Activated CD8-positive, alpha-beta memory T cell treated with anti-CD3 and anti-CD28 coated beads for 1 hour (primary cell): ENCODE measurements at places on chromosomes 5 and 9.

GRCh38 chr9:25205285-25205684 lies 473.0 kb downstream of the TUSC1 start:
- DNase-seq = no peak

DNA sequence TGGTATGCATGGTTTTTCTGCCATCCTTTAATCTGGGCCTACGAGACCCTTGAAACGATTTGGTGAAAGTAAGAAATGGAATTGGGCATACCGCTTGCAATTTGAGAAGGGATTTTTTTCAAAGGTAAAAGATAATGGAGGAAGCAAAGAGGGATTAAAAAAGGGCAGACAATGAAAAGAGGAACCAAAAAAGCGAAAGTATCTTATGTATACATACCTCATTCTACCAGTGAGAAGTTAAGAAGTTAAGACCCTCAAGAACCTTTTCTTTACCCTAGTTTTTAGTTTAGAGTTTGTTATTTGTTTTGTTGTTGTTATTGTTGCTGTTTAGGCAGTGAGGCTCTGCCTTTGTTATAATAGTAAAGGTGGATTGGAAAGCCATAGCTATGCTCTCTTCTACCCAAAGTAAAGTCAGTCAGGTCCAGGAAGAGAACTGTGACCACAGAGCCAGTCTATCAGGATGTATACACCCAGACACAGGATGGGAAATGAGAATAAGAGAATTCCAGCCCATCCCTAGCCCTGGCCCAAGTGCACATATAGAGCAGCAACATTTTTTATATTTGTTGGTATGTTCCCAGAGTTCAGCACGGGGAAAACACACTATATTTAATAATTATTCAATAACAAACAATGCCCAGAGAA lies 166.6 kb downstream of the RFX3 start:
- no peak for DNase-seq

DNA sequence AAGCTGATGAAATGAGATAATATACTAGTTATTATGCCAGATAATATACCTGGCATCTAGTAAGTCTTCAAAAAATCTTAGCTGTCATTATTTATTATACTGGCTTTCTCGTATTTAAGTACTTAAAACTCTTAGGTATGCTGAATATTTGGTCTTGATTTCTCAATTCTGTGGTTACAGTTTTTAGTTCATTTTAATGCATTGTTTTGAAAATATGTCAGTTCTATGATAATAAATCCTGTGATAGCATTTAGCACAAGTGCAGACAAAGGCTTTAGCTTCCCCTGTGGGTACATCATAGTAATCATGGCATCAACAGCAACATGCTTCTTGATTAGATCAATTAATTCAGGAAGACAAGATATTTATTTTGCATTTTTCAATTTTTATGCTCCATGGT lies 133.0 kb downstream of the SMC2 start:
- DNase-seq = no peak

GRCh38 chr9:109974918-109975276 lies 194.9 kb downstream of the PALM2AKAP2 start:
- no peak for DNase-seq

DNA sequence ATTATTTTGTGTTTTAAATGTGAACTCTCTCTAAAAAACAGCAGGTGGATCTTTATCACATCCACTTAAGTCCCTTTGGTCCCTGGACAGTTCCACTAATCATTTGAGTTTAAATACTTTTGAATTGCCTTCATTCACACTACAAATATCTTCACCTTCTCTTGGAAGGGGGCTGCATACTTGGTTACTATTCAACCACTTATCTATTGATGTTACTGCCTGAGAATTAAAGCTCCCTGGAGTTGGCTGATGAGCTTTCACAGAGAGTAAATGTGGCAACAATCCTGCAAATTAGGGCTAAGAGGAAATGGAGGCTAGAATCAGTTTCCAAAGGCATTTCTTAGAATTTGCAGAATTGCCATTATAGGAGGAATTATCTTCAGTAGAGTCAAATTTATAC lies 180.4 kb downstream of the ST8SIA4 start:
- DNase-seq = no peak

GRCh38 chr5:28234356-28234968 lies 1196.1 kb upstream of the CDH9 start:
- DNase-seq = no peak

DNA sequence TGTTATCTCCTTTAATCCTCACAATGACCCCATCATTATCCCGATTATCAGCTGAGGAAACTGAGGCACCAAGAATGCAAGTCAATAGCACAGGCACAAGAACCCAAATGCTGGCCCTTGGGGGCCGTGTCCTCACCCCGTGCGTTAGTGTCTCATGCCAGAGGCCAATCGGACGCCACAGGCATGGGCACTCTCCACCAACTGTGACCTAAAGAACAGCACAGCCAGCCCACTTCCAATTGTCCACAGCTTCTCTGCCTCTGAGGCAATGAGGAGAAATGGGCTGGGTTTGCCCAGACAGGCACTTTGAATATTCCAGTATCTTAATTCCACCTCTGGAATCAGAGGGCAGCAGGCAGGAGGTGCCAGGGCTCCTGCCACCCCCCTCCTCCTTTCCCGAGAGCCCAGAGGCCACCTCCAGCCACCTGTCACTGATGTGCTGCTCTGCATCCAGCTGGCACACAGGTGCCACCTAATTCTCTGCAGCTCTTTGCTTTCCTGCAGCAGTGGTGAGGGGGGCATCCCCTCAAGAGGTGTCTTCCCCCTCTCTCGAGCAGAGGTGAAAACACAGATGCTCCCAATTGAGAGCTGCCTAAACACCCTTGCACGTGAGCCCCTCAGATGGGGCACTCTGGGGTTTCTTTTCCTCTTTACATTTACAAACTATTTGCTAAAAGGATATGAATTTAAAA lies 107.5 kb downstream of the ROR2 start:
- no peak for DNase-seq

DNA sequence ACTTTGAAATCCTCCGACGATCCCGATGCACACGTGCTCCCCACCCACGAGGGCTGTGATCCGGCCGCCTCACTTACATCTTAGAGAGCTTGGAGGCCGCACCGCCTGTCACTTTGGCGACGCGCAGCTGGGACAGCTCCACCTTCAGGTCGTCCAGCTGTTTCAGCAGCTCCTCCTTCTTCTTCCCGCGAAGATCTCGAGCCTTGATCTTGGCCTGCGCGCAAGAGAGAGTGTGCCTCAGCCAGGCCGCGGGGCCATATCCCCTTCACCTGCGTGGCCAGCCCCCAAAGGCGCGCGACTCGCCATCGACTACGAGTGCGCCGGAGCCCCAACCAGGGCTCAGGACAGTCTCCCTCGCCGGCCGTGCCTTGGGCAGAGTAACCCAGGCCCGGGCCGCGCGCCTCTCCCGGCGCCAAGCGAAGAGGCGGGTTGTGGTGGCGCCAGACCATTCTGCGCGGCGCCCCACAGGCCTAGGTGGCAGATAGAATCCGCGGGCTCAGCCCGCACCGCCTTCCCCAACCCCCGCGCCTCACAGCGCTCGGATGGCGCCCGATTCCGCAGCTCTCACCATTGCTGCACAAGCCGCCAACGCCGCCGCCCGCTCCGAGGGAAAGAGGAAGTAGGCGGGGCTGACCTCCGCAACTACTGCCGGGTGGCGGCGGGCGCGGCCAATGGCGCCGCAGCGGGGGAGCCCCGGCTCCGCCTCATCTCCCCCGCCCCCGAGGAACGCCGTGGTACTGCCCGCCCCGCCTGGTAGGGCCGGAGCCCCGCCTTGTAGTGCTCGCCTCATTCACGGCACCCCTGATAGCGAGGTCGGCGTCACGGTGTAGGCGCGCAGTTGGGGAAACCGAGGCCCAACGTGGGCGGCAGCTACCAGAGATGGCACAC lies at the start of the genes ARPC5L and RPL35:
ARPC5L (plus strand) TSS at position 789 of the 888 bp plus-strand sequence. CDS start 7,161 bp downstream, outside the sequence.
RPL35 (minus strand) TSS at position 616 of the 888 bp plus-strand sequence; CDS start at position 571, 45 bp downstream.
- DNase-seq = peak; percentile 86

DNA sequence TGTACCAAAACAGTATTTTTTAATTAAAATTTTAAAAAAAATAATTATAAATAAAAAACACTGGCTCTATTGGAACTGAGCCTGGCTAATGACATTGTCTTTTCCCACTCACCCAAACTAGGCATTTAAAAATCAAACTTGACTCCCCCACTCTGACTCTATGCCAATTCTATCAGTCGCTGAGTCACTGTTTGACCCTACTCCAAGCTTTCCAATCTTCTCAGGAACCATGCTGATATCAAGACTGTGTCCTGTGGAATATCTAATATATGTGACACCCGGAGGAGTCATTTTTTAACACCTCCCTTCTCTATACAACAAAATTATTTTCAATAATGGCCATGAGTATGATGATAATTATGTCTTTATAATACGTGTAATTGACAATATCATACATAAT lies 171.6 kb upstream of the RASEF start:
- DNase-seq = no peak

DNA sequence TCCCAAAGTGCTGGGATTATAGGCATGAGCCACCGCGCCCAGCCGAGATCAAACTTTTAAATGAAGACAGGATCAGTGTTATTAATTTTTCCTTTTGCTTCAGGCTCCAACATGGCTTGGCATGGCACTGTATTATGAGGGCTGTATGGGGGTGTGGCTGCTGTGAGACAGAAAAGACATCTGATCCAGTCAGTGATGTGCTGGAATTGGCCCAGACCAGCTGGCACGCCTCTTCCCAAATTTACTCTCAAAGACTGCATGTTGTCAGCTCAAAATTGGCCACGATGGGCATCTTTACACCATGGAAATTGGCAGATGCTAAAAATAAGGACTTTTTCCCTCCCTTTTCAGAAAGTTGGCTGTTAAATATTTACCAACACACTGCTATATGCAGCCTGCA lies 12.1 kb upstream of the COL27A1 start:
- no peak for DNase-seq

GRCh38 chr9:131391020-131391419 lies 2.9 kb upstream of the PRRC2B start:
- DNase-seq = no peak

GRCh38 chr9:129678844-129679243 lies 13.4 kb downstream of the PRRX2 start:
- DNase-seq = no peak

DNA sequence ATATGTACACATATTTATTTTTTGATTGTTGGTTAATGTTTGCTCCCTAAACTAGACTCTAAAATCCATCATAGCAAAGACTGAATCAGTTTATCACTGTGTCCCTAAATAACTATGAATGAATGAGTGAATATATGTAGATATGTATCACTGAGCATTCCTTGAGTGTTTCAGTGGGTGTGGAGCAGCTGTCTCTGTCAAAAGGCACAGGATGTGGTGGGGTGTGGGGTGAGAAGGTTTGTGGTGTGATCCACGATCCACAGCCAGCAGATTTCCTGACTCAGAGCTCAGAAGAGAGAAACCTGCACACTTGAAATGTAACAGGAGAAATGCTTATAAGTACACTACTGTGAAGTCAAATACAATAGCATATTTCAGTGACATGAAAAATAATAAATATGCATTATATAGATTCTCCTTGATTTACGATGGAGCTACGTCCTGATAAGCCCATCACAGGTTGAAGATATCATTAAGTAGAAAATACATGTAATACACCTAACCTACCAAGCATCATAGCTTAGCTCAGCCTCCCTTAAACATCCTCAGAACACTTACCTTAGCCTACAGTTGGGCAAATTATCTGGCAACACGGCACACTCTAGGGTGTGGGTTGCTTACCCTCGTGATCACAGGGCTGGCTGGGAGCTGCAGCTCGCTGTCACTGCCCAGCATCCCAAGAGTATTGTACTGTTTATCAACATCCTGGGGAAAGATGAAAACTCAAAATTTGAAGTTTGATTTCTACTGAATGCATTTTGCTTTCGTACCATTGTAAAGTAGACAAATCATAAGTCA lies 287.0 kb downstream of the GAS1 start:
- no peak for DNase-seq

GRCh38 chr5:143315929-143316328 lies 87.6 kb downstream of the NR3C1 start:
- no peak for DNase-seq
